ENCODE measurements at places on chromosomes 7 and 10.

GRCh38 chr10:14975672-14976273 lies 16.6 kb downstream of the MEIG1 start:
- H3K27me3 ChIP-seq = peaks cover 8% of the 10 kb centered on the region
- H3K27ac ChIP-seq = no peak overlapping the region
- no peaks in the 10 kb centered on the region for H3K36me3 ChIP-seq

DNA sequence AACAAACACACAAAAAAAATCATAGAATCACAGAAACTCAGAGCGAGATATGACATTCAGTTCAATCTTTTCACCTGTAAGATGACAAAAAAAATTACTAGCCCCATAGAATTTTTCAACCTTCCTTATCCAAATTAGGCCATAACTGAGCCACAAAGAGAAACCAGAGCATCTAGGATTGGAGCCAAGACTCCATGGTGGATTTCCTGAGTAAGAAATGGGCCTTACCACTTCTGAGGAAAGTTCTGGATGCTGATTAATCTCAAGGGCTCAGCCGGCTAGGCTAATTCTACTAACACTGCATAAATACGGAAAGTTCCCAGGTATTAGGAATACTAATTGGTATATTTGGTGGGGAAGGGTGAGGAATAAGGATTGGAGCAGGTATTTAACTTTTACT lies 16.8 kb downstream of the LIPM start:
- no peaks in the 10 kb centered on the region for H3K27me3 ChIP-seq
- no peaks in the 10 kb centered on the region for H3K4me1 ChIP-seq
- no peak for DNase-seq
- H3K4me3 ChIP-seq = no peak overlapping the region

DNA sequence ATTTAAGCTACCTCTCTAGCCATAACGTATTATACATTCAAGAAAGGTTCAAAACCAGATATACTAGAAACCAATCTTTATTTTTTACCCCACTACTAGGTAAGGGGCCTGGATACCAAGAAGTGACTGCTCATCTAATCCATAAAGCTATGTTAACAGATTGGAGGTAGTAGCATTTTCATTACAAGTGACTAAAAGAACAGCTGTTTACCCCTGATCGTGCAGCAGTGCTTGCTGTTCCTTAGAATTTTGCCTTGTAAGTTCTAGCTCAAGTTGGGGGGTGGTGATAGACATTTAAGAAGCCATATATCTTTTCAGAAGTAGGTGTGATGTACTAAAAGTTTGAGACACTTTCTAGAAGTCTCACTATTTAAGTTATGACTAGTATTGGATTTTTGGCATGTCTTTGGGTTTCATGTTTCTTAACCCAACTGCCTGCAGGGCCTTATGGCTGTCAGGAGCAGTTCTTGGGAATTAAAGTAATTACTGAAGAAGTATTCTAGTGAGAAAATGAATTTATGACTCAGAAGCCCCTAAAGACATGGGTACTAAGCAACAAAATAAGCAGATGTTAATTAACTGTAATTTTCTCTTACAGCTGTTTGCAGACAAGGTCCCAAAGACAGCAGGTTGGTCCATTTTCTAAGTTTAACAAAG lies 2.3 kb downstream of the PPIA start:
- H3K27ac ChIP-seq = peak overlapping the region; percentile 99
- peak overlapping the region; percentile 95 for H3K4me3 ChIP-seq
- peaks cover 41% of the 10 kb centered on the region for H3K4me1 ChIP-seq
- H3K36me3 ChIP-seq = peaks cover 18% of the 10 kb centered on the region

- no peaks in the 10 kb centered on the region for H3K36me3 ChIP-seq
Measured at GRCh38 chr7:105979405-105979804, 16.3 kb downstream of the CDHR3 start.

DNA sequence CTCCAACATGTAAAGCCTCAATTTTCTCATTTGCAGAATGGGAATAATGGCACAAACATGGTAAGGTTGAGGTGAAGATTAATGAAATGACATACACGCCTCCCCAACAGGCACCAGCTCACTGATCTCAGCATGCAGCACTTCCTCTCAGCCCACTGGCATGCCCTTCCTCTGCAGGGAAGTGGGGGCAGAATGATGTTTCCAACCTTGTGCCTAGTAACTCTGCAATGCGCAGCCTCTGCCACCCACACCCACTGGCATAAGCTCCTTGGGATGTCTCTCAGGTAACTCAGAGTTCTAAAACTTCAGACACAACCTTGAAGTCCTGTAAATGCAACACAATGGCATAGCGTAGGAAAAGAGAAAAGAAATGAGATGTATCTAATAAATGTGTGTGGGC lies 540.7 kb downstream of the HTR7 start:
- no peak overlapping the region for H3K4me3 ChIP-seq
- no peaks in the 10 kb centered on the region for H3K36me3 ChIP-seq
- H3K27me3 ChIP-seq = peaks cover 15% of the 10 kb centered on the region
- no peak for DNase-seq
- H3K27ac ChIP-seq = no peak overlapping the region

DNA sequence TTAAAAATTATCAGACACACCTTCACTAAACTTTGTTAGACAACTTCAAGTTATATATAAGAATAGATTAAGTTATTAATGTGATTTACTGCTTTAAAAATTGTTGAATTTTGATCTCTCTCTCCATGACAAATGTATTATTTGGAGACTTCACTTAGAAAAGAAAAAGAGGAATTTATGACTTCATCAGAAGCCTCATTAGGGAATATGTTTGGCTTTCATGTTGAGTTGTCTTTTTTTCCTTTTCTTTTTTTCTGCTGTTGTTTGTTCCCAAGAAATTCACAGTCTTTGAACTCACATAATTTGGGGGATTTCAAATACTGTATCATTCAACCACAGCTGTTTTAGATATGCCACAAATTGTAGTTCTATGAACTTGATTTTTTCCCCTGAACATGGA lies 149.5 kb downstream of the PPP1R9A start:
- no peaks in the 10 kb centered on the region for H3K4me1 ChIP-seq
- H3K4me3 ChIP-seq = no peak overlapping the region
- peaks cover 8% of the 10 kb centered on the region for H3K27me3 ChIP-seq

DNA sequence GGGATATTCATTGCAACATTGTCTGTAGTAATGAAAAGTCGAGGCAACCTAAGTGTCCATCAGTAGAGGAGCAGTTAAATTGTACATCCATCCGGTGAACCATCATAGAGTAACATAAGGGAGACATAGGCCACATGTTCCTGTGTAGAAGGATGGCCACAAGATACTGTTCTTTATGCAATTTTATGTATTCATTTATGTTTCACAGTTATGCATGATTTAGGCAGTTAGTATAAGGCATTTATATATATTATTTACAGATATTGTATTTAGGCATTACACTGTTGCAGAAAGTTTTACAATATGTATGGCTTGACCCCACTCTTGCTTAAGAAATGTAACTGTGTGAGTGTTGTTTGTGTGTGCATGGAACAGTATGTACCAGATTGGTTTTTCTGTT lies 36.0 kb upstream of the CDH23 start:
- no peak for DNase-seq
- H3K4me1 ChIP-seq = peaks cover 27% of the 10 kb centered on the region
- H3K36me3 ChIP-seq = peaks cover 7% of the 10 kb centered on the region
- H3K27me3 ChIP-seq = no peaks in the 10 kb centered on the region
- H3K27ac ChIP-seq = no peak overlapping the region
- no peak overlapping the region for H3K4me3 ChIP-seq

GRCh38 chr10:121661451-121661851 lies 63.2 kb upstream of the FGFR2 start:
- H3K27me3 ChIP-seq = no peaks in the 10 kb centered on the region
- H3K36me3 ChIP-seq = no peaks in the 10 kb centered on the region
- no peak overlapping the region for H3K4me3 ChIP-seq
- no peak overlapping the region for H3K27ac ChIP-seq

- peaks cover 8% of the 10 kb centered on the region for H3K36me3 ChIP-seq
- no peaks in the 10 kb centered on the region for H3K27me3 ChIP-seq
- H3K27ac ChIP-seq = no peak overlapping the region
- no peak overlapping the region for H3K4me3 ChIP-seq
- H3K4me1 ChIP-seq = no peaks in the 10 kb centered on the region
Measured at GRCh38 chr7:68619526-68619925, 978.7 kb upstream of the AUTS2 start.

- H3K4me3 ChIP-seq = no peak overlapping the region
- H3K27ac ChIP-seq = no peak overlapping the region
- H3K27me3 ChIP-seq = no peaks in the 10 kb centered on the region
- DNase-seq = no peak
- H3K4me1 ChIP-seq = no peaks in the 10 kb centered on the region
Measured at GRCh38 chr10:101535949-101536348, 52.1 kb downstream of the POLL start.

DNA sequence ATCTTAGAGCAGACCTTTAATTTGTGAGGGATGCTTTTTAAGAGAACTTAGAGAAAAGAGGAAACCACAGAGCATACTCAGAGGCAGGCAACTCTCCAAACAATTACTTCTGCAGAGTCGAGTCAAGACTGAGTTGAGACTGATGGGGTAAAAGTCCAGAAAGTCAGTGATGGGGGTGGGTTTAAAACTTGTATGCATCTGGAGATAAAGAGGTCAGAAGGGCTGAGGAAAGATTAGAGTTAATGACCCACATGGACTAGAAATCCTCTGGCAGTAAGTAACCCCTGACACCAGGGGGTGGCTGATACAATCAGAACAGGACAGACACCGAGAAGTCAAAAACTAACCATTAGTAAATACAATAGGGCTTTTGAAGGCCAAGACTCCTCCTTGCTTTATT lies 42.4 kb upstream of the SEPTIN7 start:
- H3K4me3 ChIP-seq = no peak overlapping the region
- peaks cover 16% of the 10 kb centered on the region for H3K4me1 ChIP-seq
- H3K27me3 ChIP-seq = no peaks in the 10 kb centered on the region
- DNase-seq = no peak

- H3K4me1 ChIP-seq = peaks cover 25% of the 10 kb centered on the region
- no peak overlapping the region for H3K4me3 ChIP-seq
- no peak overlapping the region for H3K27ac ChIP-seq
- H3K27me3 ChIP-seq = no peaks in the 10 kb centered on the region
- no peaks in the 10 kb centered on the region for H3K36me3 ChIP-seq
Measured at GRCh38 chr10:103688491-103688890, 166.9 kb downstream of the SH3PXD2A start.

- H3K27me3 ChIP-seq = peaks cover 11% of the 10 kb centered on the region
- H3K4me1 ChIP-seq = no peaks in the 10 kb centered on the region
- no peak overlapping the region for H3K27ac ChIP-seq
- no peak for DNase-seq
- no peak overlapping the region for H3K4me3 ChIP-seq
Measured at GRCh38 chr10:133448120-133448519, 5.6 kb upstream of the SCART1 start.

- H3K4me3 ChIP-seq = no peak overlapping the region
- no peaks in the 10 kb centered on the region for H3K4me1 ChIP-seq
- H3K27me3 ChIP-seq = peaks cover 15% of the 10 kb centered on the region
- peak overlapping the region; percentile 19 for H3K27ac ChIP-seq
- no peaks in the 10 kb centered on the region for H3K36me3 ChIP-seq
Measured at GRCh38 chr7:132251327-132251659, 325.0 kb downstream of the PLXNA4 start.

DNA sequence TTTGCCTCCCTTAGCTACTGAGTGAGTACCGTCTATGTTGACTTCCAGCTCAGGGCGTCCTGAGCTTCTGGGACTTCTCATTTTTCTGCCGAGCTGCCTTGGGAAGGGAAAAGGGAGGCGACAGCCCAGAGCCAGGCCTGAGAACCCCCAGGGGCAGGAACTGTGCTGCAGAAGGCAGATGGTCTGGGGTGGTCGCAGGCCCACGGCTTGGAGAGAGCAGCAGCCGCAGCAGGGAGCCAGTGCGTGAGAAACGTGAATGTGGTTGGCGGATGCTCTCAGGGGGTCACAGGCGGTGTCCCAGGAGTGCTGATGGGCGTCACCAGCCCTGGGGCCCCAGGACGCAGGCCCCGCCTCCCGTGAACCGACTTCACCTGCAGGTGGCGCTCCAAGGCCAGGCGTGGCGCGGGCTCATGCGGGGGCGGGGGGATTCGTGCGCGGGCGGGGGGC lies 9.2 kb upstream of the PWWP2B start:
- peak overlapping the region; percentile 68 for H3K4me3 ChIP-seq
- DNase-seq = peak; percentile 85
- H3K27me3 ChIP-seq = no peaks in the 10 kb centered on the region

DNA sequence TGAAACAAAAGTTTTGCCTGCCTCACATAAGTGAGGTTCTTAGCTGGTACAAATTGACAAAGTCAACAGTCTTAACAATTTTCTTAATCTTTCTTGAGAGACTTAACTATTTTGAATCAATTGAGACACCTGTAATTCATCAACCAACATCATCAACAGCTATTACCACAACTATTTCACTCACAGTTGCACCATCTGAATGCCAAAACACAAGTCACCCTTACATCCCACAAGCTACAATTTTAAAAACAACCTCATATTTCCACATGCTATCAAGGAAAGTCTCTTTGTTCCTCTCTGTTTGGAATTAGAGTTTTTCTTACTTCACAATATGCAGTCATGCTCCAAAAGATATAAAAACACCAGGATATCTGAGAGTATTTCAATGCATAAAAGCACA lies 4.9 kb downstream of the SMURF1 start:
- peaks cover 41% of the 10 kb centered on the region for H3K4me1 ChIP-seq
- no peaks in the 10 kb centered on the region for H3K27me3 ChIP-seq
- H3K36me3 ChIP-seq = no peaks in the 10 kb centered on the region
- no peak overlapping the region for H3K27ac ChIP-seq

DNA sequence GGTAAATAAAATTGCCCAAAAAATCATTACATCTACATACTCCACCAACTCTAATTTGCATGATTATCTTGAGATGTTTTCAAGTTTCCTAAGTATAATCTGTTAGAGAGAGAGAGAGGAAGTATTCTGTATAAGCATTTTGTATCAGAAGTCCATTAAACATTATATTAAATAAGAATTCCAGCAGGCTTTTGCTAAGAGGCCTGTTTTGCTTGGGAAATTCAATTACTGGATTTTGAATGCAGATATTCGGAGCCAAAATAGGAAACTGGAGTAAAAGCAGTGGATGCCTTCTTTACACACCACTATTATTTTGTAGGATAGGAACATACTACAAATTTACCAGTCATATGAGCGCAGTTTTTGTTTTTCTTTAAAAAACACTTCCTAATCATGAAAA lies 727.8 kb downstream of the CNTNAP2 start:
- H3K36me3 ChIP-seq = no peaks in the 10 kb centered on the region
- H3K27ac ChIP-seq = no peak overlapping the region
- DNase-seq = no peak
- H3K27me3 ChIP-seq = no peaks in the 10 kb centered on the region

DNA sequence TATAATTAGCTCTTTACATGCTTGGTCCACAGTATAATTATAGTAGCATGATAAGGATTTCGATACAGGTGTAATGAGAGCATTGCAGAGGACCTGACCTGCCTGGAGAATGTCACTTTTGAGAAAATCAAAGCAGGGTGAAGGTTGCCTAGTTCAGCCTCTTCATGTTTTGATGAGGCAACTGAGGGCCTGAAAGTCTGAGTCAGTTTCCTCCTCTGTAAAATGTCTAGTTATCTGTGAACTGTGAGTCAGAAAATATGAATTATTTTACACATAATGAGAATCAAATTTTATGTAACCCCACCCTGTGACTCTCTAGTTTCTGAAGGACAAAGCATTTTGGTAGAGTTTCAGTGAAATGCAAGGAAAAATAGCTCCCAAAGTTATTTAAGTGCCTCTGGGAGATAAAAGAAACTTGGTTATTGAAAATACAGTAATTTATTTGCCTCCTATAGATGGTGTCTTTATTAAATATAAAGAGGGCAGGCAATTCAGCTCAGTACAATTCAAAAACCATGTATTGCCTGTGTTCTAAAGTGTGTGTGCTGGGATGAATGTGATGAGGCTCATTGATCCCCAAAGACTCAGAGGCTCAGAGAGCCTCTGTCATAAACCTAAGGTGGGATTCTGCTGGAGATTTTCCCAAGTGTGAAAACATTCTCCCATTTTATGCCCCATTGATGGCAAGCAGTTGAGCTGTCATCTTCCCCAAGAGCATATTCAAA lies 37.3 kb upstream of the SAMD9L start:
- H3K4me1 ChIP-seq = no peaks in the 10 kb centered on the region
- peaks cover 40% of the 10 kb centered on the region for H3K27me3 ChIP-seq
- H3K27ac ChIP-seq = no peak overlapping the region
- H3K4me3 ChIP-seq = no peak overlapping the region
- H3K36me3 ChIP-seq = no peaks in the 10 kb centered on the region

Measured in naive B cell (primary cell).